Foreskin fibroblast (primary cell): ENCODE measurements at places on chromosomes 2 and 18.
A peak's percentile ranks its signal among the peaks of the same experiment; 100 is the strongest.

DNA sequence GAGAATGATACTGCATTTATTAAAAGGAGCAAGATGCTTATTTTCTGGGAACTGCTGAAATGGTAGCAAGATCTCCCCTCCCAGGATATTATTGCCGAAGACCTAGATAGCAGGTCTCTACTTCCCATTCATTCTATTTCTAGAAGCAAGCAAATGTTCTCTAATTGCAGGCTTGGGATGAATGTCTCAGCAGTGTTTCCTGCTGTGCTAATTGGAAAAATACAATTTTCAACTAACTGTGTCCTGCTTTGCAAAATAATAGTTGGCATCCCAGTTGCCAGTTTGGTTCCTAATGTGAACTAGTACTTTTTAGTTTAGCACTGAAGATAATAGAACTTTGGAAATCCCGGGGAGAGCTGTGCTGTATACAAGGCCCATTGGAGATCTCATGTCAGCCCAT, 26.1 kb downstream of the SLC20A1 start:
- no peak for DNase-seq

- DNase-seq, result no peak
Measured at GRCh38 chr2:52072949-52073348, 1041.0 kb upstream of the NRXN1 start.

DNA sequence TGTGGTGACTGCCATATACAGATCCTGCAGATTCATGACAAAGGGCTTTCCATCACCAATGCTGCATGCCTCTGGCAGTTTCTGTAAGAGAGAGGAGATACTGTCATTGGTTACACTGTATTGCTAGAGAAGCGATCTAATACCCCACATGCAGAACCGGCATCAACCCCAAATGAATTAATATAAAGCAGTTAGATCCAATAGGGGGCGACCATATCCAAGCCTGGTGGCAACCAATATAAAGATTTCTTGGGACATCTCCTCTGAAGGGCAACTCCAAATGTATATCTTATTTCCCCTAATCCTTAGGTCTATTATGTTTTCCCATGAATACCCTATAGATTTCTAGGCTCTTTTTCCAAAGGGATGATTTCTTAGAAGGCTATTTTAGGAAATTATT, 17.4 kb upstream of the IHH start:
- peak; percentile 17 for DNase-seq

DNA sequence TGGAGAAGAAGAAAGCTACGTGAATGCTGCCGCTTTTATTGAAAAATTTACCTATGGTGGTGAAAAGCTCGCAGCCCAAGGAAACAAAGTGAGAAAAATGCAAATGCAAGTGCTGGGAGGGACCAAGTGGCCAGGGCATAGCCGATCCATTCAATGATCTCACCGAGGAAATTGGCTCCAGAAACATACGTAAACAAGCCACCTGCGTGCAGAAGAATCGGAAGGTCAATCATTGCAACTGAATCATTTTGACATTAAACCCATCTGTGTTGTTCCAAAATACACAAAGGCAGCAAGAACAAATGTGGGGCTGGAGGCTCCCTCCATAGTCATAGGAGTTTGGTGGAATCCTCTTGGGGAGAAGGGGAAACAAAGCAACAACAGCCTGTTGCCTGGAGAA, 51.5 kb downstream of the SRD5A2 start:
- no peak for DNase-seq

- DNase-seq, result no peak
Measured at GRCh38 chr2:4780679-4781078, 911.5 kb upstream of the SOX11 start.

GRCh38 chr18:28002841-28003240, 174.1 kb downstream of the CDH2 start:
- no peak for DNase-seq
